Cardiac fibroblast (primary cell): ENCODE measurements at places on chromosomes 2 and 18.

DNA sequence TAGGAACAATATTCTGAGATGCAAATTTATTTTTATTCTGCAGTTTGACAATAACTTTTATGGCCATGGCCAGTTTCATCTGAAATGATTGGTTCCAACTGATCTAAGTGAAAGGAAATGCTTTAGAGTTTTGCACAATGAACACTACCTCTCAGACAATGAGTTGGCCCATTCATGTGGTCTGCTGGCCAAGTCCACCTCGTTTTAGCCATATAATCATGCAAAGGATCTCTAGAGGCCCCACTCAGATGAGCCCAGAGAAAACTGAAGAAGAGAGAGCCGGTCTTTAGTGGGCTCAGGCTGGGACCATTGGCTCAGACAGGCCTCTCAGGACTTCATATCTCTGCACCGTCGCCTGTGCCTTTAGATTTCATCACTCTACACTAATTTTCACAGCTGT lies 254.7 kb downstream of the MREG start:
- DNase-seq: peak; percentile 92

- peak; percentile 29 for DNase-seq
These were observed 103.1 kb downstream of the CERS6 start for GRCh38 chr2:168559187-168559586.

DNA sequence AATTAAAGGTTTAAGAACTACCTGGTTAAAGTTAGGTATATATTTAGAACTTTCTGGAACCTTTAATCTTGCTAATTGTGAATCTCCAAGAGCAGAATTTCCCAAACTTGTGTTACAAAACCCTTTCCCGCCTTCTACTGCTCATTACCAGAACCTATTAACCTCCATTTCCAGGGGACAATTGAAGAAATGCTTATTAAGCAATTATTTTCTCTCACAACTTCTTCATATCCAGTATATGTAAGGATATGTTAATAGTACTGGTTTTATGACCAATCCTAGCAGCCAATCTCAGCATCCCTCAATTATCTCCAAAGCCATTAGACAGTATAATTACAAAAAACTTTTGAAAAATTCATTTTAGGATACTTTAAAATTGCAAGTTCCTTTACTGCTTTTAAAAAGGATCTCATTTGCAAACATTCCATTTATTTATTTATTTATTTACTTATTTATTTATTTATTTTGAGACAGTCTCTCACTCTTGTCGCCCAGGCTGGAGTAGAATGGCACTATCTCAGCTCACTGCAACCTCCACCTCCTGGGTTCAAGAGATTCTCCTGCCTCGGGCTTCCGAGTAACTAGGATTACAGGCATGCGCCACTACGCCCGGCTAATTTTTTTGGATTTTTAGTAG lies 3.7 kb downstream of the GFPT1 start:
- DNase-seq: no peak

DNA sequence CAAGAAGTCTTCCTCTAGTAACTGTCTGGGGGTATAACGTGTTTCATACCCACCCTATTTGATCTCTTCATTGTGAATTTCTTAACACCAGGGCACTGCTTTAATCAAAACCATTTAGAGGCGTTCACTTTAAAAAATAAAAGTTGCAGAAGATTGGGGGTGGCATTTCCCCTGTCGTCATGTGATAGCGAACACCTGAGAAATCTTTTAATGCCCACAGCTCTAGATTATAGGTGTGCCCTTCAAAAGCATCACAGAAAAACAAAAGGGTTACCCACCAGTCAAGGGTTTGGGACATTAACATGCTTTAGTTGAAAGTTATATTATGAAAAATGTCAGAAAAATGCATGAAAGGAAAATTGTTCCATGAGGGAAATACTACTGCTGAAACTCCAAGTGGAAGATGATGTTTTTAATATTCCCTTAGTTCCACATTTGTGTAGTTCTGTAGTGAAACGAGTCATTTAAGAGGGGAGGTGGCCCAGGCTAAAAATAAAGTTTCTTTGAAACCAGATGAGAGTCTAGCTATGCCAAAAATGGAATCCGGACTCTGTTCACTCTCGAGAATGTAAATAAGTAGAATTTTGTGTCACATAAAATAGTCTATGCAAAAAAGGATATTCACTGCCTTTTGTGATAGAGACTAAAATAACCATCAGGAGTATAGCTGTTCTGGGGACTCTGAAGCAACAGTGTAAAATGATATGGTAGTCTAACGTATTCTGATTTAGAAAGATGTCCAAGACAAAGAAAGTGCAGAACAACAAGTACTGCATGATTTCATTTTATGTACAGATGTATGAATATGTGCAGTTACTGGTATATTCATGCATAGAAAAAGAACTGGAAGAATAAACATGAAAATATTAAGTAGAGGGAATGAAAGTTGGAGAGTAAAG lies 95.3 kb downstream of the TMEM247 start:
- DNase-seq: peak; percentile 11

DNA sequence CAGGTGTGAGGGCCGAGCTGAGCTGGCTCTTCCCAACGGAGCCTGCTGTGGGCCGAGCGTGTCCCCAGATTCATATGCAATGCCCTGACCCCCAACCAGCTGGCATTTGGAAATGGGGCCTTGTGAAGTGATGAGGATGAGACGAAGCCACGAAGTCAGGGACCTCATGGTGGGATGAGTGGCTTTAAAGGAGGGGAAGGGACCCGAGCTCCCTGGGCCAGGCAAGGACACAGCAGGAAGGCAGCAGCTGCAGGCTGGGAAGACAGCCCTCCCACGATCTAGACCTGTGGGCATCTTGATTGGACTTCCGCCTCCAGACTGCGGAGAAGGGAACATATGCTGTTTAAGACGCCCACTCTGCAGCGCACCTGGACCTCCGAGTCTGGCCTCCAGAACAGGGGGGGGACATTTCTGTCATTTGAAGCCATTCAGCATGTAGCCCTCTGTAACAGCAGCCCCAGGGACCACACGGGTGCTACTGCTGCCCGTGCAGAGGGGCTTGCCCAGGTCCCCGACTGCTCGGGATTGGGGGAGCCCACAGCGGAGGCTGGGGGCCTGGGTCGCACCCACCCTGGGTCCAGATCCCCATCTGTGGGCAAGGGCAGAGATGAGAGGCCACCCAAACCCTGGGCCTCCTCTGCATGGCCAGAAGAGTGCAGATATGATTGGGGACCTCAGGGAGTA lies 27.2 kb downstream of the KIF1A start:
- DNase-seq: no peak

- no peak for DNase-seq
These were observed 251.5 kb upstream of the NXPH2 start for GRCh38 chr2:139031722-139032121.

- DNase-seq: no peak
These were observed 71.8 kb downstream of the MGAT5 start for GRCh38 chr2:134325696-134326095.

DNA sequence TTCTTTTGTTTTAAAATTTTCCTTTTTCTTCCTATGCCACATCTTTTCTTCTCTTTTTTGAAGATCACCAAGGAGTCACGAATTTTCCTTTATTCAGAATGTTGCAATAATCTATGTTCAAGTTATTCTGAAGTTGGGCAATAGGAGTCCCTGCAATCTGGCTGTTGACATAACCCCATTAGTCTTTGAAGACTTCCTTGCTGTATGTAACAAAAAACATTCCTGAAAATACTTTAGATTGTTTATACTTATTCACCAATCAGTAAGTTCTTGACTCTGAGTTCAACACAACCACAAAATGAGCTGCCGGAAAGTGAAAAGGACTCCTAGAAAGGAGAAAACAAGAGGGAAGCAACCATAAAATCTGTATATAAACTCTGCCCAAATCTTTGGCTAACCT lies 62.8 kb downstream of the TMEM237 start:
- peak; percentile 91 for DNase-seq
